ENCODE measurements at places on chromosomes 11 and 22.

DNA sequence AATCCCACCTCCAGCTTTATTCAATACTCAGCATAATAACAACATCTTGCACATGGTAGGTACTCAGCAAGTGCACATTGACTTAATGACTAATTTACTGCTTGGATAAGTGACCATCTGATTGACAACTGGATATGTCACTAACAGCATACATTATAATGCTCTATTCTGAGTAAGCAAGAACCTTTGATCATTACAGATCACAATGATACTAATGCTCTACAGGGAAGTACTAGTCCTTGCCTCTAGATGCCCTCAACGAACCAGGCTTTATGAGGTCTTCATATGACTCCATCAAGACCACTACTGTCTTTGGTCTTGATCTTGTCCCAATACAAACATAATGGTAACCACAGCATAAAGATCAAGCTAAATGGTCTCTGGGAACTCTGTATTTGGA lies 167.6 kb upstream of the MTMR2 start:
- DNase-seq: no peak

DNA sequence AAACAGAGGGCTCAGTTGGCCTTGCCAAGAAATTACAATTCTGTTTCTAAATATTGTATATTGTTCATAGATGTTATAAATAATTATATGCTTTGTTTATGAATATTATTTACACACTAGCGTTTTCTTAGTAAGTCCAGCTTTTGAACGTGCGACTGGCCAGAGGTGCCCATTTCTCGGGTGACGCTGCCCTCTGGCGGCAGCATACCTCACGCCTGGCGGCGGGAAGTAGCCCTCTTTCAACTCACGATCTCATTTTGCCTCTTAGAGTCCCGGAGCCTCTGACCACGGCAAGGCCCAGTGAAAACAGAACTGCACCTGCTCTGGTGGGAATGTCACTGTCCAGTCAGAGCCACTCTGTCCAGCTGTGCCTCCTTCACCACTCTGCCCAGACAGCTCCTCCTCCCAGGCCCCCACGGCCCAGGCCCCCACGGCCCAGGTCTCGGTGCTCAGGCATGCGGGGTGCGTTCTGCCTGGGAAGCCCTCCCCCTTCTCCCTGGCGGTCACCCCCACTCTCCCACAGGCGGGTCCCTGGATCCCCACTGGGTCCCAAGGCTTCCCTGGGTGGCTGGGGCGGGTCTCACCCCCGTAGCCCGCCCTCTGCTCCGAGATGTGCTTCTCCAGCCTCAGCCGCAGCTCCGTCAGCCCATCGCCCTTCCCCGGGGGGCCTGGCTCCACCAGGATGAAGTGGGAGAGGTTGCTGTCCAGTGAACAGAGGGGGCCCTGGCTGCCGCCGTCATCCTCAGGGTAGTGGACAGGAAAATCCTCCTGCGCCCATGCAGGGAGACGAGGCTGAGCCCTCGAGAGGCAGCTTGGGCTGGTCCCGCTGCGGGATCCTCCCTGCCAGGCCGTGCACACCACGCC lies 19.3 kb downstream of the TSSC4 start:
- DNase-seq: peak; percentile 42

DNA sequence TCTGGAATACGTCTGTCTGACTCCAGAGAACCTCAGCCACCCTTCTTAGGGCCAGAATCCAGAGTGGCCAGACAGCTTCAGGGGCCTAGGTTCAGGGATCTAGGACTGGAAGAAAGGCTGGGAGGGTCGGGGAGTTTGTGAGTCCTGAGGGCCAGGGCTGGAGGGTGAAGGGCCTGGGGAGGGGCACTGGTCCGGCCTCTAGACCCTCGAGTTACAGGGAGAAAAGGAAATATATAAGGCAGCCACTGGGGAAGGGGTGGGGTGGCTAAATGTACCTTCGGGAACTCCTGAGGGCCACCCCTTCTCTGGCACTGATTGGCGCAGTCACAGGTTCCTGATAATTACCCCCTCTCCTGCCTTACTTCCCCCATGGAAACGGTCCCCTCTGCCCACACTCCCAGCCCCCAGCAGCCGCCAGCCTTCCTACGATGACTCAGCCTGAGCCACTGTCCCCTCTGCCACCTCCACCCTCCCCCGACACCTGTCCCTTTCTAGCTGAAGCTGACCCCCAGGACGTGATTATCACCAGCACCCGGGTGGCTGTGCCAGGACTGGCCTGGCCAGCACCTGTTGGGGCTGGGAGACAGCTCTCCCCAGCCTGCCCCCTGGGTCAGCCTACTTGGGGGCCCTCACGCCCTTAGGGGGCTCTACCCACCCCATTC lies 26.4 kb downstream of the MB start:
- no peak for DNase-seq

DNA sequence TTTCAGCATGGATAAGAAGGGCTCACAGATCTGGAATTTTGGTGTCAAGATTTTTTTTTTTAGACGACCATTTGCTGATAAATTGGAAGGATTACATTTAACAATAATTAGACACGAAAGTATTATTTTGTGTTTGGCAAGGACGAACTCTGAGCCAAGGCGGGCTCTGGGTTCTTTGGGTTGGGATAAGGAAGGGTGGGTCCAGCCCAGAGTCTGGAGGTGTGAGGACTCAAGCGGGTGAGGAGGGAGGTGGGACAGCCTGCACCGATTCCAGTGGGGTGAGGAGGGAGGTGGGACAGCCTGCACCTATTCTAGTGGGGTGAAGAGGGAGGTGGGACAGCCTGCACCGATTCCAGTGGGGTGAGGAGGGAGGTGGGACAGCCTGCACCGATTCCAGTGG lies 4.1 kb downstream of the B3GAT1 start:
- no peak for DNase-seq

GRCh38 chr11:77384571-77384970 lies 83.1 kb upstream of the GDPD4 start:
- no peak for DNase-seq

- no peak for DNase-seq
Observed at GRCh38 chr11:115500547-115501501, 3.4 kb downstream of the CADM1 start.
